GF-D8 (cell line): ENCODE measurements at places on chromosomes 5 and 9.

- DNase-seq: no peak
Measured at GRCh38 chr5:59917121-59917520, 23.6 kb upstream of the PDE4D start.

DNA sequence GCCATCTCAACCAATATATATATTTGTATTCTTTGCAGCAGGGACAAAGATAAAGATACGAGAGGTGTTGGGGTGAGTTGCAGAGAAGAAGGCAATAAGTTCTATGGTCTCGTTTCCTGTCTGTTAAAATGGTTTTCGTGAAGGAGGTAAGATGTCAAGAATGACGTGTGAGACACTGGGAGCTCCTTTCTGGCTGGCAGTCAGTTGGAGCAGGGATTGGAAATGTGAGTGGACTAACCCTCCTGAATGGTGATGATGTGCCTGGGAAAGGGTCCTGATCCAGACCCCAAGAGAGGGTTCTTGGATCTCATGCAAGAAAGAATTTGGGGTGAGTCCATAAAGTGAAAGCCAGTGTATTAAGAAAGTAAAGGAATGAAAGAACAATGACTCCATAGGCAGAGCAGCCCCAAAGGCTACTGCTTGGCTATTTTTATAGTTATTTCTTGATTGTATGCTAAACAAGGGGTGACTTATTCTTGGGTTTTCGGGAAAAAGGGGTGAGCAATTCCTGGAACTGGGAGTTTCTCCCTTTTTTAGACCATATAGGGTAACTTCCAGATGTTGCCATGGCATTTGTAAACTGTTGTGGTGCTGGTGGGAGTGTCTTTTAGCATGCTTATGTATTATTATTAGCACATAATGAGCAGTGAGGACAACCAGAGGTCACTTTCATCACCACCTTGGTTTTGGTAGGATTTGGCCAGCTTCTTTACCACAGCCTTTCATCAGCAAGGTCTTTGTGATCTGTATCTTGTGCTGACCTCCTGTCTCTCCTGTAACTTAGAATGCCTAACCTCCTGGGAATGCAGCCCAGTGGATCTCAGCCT lies 53.7 kb downstream of the SPATA31C2 start:
- DNase-seq: no peak

GRCh38 chr9:112764837-112765236 lies 14.3 kb downstream of the SNX30 start:
- no peak for DNase-seq

DNA sequence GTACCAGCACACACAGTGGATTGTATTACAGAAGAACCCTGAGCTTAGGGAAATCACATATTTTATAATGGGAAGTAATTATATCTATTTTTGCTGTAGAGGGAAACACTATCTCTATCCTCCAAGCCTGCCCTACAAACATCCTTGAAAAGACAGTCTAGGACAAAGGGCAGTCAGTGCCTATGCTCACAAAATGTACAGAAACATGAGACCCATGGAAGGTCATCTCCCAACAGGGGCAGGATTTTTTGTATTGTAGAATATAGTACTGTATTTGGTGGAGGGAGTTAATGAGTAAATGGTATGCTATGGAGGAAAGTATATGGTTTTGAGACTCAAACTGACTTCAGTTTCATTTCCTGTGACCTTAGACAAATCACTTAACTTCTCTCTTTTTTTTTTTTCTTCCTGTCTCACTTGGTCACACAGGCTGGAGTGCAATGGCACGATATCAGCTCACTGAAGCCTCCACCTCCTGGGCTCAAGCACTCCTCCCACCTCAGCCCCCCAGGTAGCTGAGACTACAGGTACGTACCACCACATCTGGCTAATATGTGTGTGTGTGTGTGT lies 5.8 kb upstream of the RAB14 start:
- DNase-seq: no peak

DNA sequence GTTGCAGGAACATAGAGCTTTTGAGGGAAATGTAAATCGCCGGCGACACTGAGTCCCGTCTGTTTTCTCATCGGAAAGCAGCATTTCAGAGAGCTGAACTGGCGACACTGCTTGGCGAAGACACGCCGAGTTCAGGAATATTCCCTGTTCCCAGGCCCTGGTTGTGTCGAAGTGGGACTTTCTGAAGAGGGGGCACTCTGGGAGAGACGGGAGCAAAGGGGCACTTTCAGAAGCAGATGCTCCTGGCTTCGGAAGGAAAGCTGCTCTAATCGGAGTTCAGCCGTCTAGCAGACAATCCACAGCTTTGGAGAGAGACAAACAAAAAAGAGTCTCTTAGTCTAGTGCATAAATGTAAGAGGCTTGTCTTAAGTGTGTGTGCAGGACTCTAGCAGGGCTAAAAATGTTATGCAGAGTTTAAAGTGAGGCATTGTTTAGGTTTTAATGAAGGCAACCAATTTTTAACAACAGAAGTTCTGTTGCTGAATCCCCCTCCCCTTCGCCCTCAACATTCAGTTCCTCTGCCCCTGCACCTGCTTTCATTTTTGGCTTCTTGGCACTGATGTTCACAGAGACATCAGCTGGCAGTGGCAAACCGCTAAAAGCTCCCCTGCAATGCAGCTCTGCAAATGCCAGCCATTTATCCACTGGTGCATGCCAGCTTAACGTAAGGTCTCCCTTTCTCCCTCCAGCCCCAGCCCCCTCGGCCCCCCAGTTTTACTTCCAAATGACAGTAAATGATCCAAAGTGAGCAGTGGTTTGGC lies 289.5 kb upstream of the MPDZ start:
- no peak for DNase-seq

DNA sequence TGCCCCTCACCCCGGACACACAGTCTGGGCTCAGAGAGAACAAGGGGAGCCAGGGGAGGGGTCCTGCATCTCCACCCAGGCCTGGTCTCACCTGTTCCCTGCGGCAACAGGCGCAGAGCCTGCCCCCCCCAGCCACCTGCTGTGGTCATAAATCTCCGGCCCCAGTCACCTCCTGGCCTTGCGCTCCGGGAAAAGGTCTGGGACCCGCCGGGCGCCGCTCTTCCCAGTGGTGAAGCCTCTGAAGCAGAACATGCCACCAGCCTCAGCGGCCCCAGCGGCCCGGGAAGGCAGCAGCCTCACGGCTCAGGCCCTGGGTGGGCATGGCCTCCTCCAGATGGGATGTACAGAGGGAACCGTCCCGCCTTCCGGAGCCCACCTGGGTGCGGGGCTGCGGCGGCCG lies 20.6 kb downstream of the NOTCH1 start:
- DNase-seq: no peak

GRCh38 chr5:153153086-153153485 lies 337.4 kb upstream of the GRIA1 start:
- no peak for DNase-seq

- DNase-seq: peak; percentile 91
Measured at GRCh38 chr5:1792842-1793266, 6.8 kb downstream of the MRPL36 start.

- DNase-seq: no peak
Measured at GRCh38 chr9:99411479-99412115, 189.5 kb downstream of the SEC61B start.

DNA sequence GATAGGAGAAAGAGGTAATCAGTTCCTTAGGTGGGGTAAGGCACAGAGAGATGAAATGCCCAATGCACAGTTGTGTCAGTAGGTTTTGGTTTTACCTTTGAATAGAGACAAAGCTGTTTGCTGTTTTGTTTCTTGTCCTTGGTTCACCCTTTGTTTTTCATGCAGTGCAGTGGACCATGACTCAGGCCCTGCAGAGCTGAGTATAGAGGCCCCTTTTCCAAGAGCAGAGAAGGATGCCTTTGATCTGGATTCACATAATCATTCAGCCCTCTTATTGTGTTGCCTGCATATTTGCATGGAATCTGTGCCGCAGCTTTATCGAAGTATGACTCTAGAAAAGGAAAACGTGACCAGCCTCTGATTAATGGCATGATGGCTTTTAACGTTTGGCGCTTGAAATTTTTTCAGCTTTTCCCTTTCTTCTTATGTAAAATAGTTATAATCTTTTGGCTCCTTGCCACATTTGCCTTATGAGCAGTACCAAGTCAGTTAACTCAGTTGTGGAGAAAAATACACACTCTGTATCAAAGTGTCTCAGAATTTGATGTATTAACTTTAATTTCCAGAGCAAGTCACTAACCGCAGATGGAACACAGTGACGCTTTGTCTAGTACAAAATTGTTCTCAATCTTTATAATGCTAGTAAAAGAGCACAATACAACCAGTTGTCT lies 197.6 kb downstream of the KDM4C start:
- DNase-seq: no peak

DNA sequence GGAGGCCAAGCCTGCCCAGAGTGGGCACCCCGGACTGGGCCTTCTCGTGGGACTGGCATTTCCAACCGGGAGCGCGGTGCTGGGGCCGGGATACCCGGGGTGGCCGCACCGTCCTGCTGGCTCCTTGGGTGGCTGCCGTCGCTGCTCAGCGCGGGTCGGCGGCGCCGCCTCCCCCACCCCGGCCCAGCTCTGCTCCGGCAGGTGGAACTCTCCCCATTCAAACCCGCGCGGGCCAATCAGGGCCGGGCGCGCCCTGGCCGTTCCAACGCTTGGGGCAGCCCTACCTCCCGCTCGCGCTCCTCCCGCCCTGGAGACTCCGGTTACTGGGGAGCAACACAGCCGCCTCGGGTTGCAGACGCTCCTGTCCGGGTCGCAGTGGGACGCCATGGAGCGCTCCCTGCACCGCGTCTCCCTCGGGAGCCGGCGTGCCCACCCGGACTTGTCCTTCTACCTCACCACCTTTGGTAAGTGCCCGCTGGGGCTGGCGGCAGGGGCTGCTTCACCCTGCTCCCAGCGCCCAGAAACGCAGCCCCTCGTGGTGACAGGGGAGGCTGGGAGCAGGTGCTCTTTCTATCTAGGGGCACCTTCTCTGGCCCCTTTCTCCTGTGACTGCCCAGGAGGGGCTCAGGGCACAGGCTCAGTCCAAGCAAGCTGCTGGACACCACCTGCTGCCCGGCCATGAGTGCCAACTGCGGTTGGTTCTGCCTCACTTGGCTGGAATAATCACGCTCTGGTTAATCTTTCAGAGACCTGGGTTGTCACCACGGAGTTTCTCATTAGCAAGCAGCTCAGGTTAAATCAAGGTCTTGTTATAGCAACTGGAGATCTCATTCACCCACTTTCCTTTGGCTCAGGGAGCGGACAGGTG lies at the start of gene RGS3:
RGS3 (plus strand) TSS at position 310 of the 868 bp plus-strand sequence; CDS start at position 386, 76 bp downstream.
- DNase-seq: no peak

DNA sequence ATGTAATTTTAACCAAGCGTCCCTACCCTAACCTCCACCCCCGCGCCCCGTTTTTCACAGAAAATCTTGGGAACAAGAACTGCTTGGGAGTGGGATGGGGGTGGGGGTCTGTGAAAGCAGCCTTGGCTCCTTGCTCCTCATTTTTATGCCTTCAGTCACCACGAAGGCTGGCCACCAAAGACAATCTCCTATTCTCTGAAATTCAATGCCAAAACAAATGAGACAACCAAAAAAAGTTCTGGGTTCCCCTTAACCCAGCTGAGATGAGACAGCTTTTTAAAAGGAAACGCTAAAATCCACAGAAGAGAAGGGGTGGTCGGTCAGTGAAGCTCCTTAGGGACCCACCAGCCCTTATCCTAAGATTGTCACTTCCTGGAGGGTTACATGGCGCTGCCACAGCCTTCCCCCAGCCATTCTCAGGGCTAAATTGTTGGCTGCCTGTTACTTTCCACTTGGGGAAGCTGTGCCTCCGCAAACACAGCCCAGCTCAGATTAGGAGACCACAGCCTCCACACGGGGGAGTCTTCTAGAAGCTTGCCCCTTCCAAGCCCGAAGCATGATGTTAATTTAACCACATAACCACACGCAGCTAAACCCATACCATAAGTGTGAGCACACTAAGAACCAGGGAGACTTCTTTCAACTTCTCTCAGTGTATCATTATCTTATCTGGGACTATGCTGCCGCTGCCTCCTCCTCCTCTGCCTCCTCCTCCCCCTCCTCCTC lies 136.3 kb downstream of the FOXD1 start:
- DNase-seq: no peak

DNA sequence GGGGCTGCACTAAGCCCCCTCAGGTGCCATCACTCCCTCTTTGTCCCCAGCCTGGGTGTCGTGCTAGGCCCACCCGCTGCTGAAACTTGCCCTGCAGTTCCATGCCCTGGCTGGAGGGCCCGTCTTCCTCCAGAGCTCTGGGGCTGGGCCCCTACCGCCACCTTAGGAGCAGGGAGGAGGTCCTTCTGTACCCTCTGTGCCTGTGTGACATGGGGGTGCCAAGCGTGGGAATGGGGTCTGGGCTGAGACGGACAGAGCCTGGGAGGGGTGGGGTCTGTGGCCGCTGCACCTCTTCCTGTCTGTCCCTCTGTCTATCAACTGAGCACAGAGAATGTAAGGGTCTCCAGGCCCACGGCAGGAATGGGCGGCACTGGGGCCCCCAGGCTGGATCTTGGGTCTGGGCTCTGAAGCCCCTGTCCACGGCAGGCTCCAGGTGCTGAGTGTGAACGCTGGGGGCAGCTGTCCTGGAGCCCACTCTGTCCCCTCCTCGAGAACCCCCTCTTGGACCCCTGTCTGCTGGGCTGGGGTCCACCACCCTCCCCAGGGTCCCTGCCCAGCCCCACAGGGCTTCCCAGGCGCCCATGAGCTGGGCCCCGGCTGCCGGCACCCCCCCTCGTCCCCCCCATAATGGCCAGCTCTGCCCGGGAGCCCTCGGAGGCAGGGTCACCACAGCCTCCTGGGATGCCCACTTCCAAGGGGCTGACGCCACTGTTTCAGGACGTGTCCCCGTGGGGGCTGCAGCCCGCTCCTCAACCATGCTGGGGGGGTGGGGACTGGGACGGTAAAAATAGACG lies 15.8 kb upstream of the NRARP start:
- no peak for DNase-seq

GRCh38 chr9:136625101-136626065 lies 37.3 kb upstream of the EGFL7 start:
- no peak for DNase-seq

GRCh38 chr5:132215329-132215728 lies 12.3 kb downstream of the P4HA2 start:
- DNase-seq: no peak

DNA sequence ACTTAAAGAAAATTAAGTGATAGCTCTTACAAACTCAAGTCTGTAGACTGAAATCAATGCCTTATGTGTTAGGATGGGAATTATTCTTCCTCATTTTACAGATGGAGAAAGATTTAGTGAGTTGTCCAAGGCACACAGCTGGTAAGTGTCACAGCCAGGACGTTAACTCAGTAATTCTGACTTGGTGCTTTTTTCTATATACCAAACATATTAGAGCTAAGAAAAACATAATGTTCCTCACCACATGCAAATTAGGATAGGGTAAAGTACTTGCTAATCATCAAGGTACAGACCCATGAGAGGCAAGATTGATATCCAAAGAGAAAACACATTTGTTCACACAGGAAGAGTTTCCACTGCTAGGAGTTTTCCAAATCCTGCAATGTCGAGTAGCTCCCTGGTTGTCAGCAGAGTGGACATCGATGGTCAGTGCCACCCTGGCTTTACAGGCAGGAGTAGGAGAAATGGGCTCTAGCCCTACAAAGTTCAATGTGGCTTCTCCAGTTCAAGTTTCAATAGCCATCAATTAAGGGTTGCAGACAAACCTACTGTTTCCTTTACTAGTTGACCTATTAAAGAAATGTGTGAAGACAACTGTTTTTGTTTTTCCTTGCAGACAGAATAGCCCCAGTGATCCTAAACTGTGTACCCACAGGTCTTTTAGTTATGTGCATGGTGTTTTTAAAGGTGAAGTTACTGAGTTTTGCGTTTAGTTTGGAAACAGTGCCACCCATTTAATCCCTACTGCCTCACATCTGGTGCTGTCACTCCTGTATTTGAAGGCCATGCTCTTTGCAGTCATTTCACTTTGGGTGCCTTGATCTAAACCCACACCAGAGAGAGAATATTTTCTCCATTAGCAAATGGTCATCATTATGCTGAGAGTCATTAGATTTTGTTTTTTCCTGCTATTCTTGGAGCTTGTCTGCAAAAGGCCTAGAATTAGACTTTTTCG lies 460.8 kb upstream of the SMARCA2 start:
- no peak for DNase-seq
